Activated CD4-positive, alpha-beta memory T cell treated with anti-CD3 and anti-CD28 coated beads for 36 hours (primary cell): ENCODE measurements at places on chromosomes 2 and 18. TPM values are rescaled to one million over a fixed set of nuclear protein-coding genes. Genes with fewer than 3 reads are reported as not detected.

DNA sequence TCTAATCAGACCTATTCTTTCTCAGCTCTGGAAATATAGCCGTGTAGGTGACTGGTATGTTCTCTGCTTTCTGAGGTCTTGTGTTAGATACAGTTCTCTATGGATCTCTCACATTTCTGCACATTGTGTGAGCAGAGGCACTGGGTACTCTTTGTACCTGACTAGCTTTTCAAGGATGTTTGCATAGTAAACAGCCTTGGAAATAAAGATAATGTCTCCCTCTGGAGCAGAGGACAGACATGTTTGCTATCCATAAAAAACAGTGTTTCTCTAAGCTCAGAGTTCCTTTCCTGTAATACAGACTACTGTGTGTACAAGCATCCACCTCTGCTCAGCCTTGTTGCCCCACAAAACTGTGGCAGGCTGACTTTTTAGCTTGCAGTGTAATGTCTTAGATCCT, 279.2 kb downstream of the CTNNA2 start:
- H3K4me3 ChIP-seq, result no peak overlapping the region
- H3K27me3 ChIP-seq, result no peaks in the 10 kb centered on the region
- no peak for DNase-seq
- H3K27ac ChIP-seq, result no peak overlapping the region
- no peaks in the 10 kb centered on the region for H3K36me3 ChIP-seq

The ZSWIM2 gene
- total RNA-seq, result not detected

The PDCD1 gene
- total RNA-seq, result 47.4 TPM

The MATN3 gene
- total RNA-seq, result not detected

The GAD1 gene
- total RNA-seq, result 2.6 TPM

DNA sequence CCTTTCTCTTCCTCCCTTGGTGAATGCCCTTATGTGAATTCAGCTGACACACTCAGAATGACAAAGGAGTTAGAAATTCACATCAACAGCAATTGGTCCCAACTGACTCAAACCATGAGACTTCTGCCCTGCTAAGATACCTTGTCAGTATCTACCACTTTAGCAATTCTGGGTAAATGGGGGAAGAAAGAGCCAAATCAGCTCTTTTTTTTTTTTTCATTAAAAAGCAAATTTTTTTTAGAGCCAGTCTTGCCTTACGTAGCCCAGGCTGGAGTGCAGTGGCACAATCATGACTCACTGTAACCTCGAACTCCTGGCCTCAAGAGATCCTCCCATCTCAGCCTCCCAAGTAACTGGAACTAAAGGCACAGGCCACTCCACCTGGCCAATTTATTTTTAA, 1.7 kb upstream of the PPP4R1 start:
- H3K27ac ChIP-seq, result no peak overlapping the region
- no peak overlapping the region for H3K4me3 ChIP-seq
- peaks cover 9% of the 10 kb centered on the region for H3K36me3 ChIP-seq
- DNase-seq, result peak; percentile 30

The SP3 gene
- 79.9 TPM for total RNA-seq

GRCh38 chr2:221518935-221519625, 53.0 kb downstream of the EPHA4 start:
- H3K27ac ChIP-seq, result no peak overlapping the region
- no peaks in the 10 kb centered on the region for H3K27me3 ChIP-seq
- H3K36me3 ChIP-seq, result no peaks in the 10 kb centered on the region
- no peak overlapping the region for H3K4me3 ChIP-seq
- H3K4me1 ChIP-seq, result peaks cover 22% of the 10 kb centered on the region

The MBP gene
- 40.4 TPM for total RNA-seq

GRCh38 chr2:106219813-106220212, 25.7 kb upstream of the UXS1 start:
- no peak overlapping the region for H3K27ac ChIP-seq
- H3K4me1 ChIP-seq, result no peaks in the 10 kb centered on the region
- H3K4me3 ChIP-seq, result no peak overlapping the region
- no peaks in the 10 kb centered on the region for H3K27me3 ChIP-seq
- no peak for DNase-seq

DNA sequence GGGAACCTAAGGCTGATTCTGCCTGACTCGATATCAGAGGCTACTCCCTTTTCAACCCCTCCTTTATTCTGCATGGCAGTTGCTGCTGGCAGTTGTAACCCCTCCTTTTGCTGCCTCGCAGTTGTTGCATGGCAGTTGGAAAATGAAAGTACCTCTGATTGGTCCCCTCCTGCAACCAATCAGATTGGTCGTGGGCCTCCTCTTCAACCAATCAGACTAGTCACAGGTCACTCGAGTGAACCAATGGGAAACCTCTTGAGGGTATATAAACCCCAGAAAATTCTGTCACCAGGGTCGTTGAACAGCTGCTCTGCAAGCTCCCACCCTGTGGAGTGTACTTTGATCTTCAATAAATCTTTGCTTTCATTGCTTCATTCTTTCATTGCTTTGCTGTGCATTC, 294.3 kb upstream of the SLC8A1 start:
- no peak for DNase-seq
- no peaks in the 10 kb centered on the region for H3K36me3 ChIP-seq
- no peaks in the 10 kb centered on the region for H3K27me3 ChIP-seq
- H3K4me1 ChIP-seq, result no peaks in the 10 kb centered on the region
- no peak overlapping the region for H3K4me3 ChIP-seq

- DNase-seq, result no peak
- H3K27me3 ChIP-seq, result peaks cover 17% of the 10 kb centered on the region
- H3K36me3 ChIP-seq, result no peaks in the 10 kb centered on the region
- no peaks in the 10 kb centered on the region for H3K4me1 ChIP-seq
- H3K27ac ChIP-seq, result no peak overlapping the region
Observed at GRCh38 chr2:240670950-240671349, 11.7 kb downstream of the AQP12B start.

The B4GALT6 gene
- total RNA-seq, result 3.3 TPM

The GMCL1 gene
- total RNA-seq, result 22.1 TPM

DNA sequence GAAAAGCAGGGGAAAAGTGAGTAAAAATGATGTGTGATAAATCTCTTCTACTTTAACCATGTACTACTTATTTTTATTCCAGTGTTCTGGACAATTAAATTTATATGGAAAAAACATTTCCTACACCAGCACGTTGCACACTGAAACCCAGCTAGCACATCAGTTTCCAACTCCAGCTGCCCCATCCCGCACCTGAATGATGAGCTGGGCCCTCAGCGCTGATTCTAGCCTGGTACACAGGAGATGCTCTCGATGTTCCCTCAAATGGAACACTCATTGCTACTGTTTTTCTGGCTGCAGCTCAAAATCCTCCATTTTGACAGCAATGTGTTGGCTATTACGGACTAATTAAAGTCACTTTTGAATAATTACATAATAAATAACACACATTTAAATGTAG, 783.1 kb upstream of the FSHR start:
- no peaks in the 10 kb centered on the region for H3K27me3 ChIP-seq
- H3K4me3 ChIP-seq, result no peak overlapping the region
- H3K4me1 ChIP-seq, result peaks cover 6% of the 10 kb centered on the region
- H3K27ac ChIP-seq, result no peak overlapping the region

DNA sequence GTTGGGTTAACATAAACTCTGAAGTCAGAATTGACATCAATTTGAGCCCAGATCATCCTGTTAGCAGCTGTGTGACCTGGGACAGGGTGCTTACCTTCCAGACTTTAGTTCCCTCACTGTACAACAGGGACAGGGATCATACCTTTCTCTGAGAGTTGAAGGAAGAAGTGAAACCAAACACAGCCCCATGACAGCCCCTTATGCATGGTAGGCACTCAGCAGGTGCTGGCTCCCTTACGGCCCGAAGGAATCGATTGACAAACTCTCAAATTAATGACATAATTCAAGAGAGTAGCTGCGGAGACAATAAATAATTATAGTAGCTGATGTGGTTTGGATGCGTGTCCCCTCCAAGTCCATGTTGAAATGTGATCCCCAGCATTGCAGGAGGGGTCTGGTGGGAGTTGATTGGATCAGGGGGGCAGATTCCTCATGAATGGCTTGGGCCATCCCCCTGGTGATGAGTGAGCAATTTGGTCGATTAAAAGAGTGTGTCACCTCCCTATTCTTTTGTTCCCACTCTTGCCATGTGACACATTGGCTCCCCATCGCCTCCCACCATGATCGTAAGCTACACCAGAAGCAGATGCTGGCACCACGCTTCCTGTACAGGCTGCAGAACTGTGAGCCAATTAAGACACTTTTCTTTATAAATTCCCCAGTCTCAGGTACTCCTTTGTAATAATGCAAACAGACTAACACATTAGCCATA, 72.4 kb downstream of the ODC1 start:
- H3K27me3 ChIP-seq, result no peaks in the 10 kb centered on the region
- no peak overlapping the region for H3K4me3 ChIP-seq
- DNase-seq, result peak; percentile 48
- no peaks in the 10 kb centered on the region for H3K36me3 ChIP-seq

DNA sequence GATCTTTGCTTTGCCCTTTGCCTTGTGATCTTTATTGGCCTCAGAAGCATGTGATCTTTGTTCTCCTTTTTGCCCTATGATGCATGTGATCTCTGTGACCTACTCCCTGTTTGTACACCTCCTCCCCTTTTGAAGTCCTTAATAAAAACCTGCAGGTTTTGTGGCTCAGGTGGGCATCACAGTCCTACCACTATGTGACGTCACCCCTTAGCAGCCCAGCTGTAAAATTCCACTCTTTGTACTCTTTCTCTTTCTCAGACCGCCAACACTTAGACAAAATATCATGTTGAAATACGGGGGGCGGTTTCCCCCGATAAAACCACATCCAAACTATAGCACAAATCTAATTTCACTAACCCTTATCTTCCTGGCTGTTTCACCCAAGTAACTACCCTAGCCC, 76.7 kb upstream of the RAPGEF4 start:
- H3K36me3 ChIP-seq, result peaks cover 1% of the 10 kb centered on the region
- no peak overlapping the region for H3K27ac ChIP-seq
- no peak overlapping the region for H3K4me3 ChIP-seq
- H3K4me1 ChIP-seq, result no peaks in the 10 kb centered on the region
- no peak for DNase-seq
- peaks cover 3% of the 10 kb centered on the region for H3K27me3 ChIP-seq

GRCh38 chr18:74608681-74609080, 11.0 kb downstream of the ZNF407 start:
- H3K36me3 ChIP-seq, result no peaks in the 10 kb centered on the region
- H3K4me3 ChIP-seq, result no peak overlapping the region
- DNase-seq, result no peak
- H3K27me3 ChIP-seq, result no peaks in the 10 kb centered on the region
- no peak overlapping the region for H3K27ac ChIP-seq
- H3K4me1 ChIP-seq, result peaks cover 35% of the 10 kb centered on the region

- H3K4me1 ChIP-seq, result peaks cover 38% of the 10 kb centered on the region
- peak overlapping the region; percentile 43 for H3K4me3 ChIP-seq
- no peaks in the 10 kb centered on the region for H3K36me3 ChIP-seq
- no peak overlapping the region for H3K27ac ChIP-seq
- no peak for DNase-seq
Observed at GRCh38 chr2:25343187-25343825, 1.6 kb upstream of the DNMT3A start.

- H3K4me1 ChIP-seq, result no peaks in the 10 kb centered on the region
- H3K27me3 ChIP-seq, result peaks cover 42% of the 10 kb centered on the region
- no peak overlapping the region for H3K4me3 ChIP-seq
- DNase-seq, result peak; percentile 24
- no peak overlapping the region for H3K27ac ChIP-seq
Observed at GRCh38 chr2:110713513-110714362, 18.6 kb upstream of the ACOXL start.

The ZNF396 gene
- total RNA-seq, result 0.93 TPM

- no peak overlapping the region for H3K27ac ChIP-seq
- no peak for DNase-seq
- H3K36me3 ChIP-seq, result no peaks in the 10 kb centered on the region
- no peaks in the 10 kb centered on the region for H3K4me1 ChIP-seq
- H3K27me3 ChIP-seq, result peaks cover 1% of the 10 kb centered on the region
Observed at GRCh38 chr2:182067393-182067792, 81.7 kb downstream of the PPP1R1C start.

GRCh38 chr18:46289931-46290330, 185.7 kb downstream of the HAUS1 start:
- DNase-seq, result no peak
- H3K27ac ChIP-seq, result no peak overlapping the region
- no peaks in the 10 kb centered on the region for H3K4me1 ChIP-seq
- H3K27me3 ChIP-seq, result no peaks in the 10 kb centered on the region
- no peak overlapping the region for H3K4me3 ChIP-seq
- no peaks in the 10 kb centered on the region for H3K36me3 ChIP-seq

- no peak for DNase-seq
- peaks cover 69% of the 10 kb centered on the region for H3K27me3 ChIP-seq
- no peak overlapping the region for H3K27ac ChIP-seq
- H3K4me3 ChIP-seq, result no peak overlapping the region
Observed at GRCh38 chr18:47263430-47264307, 12.2 kb upstream of the SKOR2 start.

DNA sequence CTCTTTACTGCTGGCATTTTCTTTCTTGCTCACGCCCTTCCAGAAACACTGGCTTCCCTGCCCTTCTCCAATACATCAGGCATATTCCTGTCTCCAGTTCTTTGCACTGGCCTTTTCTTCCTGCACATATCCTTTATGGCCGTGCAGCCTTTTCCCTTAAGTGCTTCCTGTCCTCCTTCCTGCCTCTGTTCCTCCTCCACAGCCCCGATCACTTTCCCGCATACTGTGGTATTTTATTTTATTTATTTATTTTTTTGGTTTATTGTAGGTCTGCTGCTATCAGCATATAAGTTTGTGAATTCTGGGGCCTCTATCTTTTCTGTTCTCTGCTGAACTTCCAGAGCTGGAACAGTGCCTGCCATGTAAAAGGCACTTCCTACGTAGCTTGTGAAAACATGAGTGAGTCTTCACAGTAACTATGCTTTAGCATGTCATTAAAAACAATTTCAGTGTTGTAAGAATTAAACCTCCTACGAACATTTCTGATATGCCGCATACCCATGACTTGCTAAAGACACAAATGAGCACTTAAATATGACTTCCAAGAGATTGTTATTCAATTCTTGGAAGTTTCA, 289.1 kb downstream of the TRIB2 start:
- H3K36me3 ChIP-seq, result no peaks in the 10 kb centered on the region
- no peak overlapping the region for H3K27ac ChIP-seq
- H3K27me3 ChIP-seq, result peaks cover 8% of the 10 kb centered on the region

- H3K27me3 ChIP-seq, result no peaks in the 10 kb centered on the region
- no peak overlapping the region for H3K27ac ChIP-seq
- no peak overlapping the region for H3K4me3 ChIP-seq
- H3K36me3 ChIP-seq, result no peaks in the 10 kb centered on the region
- H3K4me1 ChIP-seq, result peaks cover 14% of the 10 kb centered on the region
- DNase-seq, result no peak
Observed at GRCh38 chr2:213122725-213123124, 28.7 kb downstream of the IKZF2 start.

DNA sequence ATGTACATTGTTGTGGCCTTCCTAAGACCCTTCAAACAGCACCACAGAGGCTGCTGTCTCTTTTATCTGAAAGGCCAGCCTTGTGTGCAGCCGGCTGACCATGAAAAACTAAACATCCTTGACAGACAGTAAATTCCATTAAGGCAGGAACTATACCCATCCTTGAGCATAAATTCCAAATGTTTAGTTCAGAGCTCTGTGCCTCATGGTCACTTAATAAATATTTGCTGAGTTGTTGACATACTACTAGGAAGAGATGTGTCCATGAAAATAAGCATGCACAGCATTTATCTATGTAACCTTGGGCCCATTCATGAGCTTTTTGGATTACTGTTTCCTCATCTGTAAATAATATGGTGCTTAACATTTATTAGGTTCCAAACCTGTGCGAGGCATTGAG, 424.8 kb downstream of the HRH4 start:
- H3K27ac ChIP-seq, result no peak overlapping the region
- H3K4me3 ChIP-seq, result no peak overlapping the region
- no peaks in the 10 kb centered on the region for H3K4me1 ChIP-seq
- no peaks in the 10 kb centered on the region for H3K27me3 ChIP-seq
- H3K36me3 ChIP-seq, result no peaks in the 10 kb centered on the region

- H3K4me3 ChIP-seq, result no peak overlapping the region
- no peaks in the 10 kb centered on the region for H3K4me1 ChIP-seq
- H3K36me3 ChIP-seq, result no peaks in the 10 kb centered on the region
Observed at GRCh38 chr2:240733803-240734495, 42.3 kb downstream of the AQP12A start.

The PARD3B gene
- 0.07 TPM for total RNA-seq
